RPMI7951 (cell line): ENCODE measurements at places on chromosomes 5 and 9. TPM values are rescaled to one million over a fixed set of nuclear protein-coding genes. Genes with fewer than 3 reads are reported as not detected.

DNA sequence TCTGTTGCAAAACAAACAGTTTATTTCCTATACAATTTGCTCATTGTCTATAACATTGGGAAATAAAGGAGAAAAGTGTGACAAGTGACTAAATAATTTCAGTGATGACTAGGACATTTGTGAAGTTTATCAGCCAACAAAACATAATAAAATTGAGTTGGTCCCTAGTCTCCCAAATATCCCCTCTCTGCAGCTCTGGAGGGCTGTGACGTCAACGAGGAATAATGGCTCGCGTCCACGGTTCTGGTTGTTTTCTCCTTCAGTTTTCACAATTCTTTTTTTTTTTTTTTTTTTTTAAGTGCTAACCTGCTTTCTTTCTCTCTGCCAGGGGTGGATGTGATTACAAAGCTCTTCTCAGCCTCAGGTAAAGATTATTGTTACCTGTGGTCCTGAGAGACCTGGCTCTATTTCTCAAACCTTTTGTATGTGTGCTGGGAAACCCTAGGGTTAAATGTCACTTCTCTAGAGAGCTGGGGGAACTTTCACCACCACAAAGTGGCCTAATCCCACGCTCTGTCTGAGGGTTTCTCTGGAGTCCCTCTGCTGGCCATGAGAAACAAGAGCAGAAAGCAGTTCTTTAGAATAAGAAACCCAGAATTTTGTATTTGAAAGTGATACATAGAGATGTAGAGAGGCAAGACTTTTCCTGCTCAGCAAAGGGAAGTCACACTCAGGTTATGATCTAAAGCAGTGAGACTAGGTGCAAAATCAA is 36.2 kb upstream of the ANKRD55 start:
- peak; percentile 55 for DNase-seq

DNA sequence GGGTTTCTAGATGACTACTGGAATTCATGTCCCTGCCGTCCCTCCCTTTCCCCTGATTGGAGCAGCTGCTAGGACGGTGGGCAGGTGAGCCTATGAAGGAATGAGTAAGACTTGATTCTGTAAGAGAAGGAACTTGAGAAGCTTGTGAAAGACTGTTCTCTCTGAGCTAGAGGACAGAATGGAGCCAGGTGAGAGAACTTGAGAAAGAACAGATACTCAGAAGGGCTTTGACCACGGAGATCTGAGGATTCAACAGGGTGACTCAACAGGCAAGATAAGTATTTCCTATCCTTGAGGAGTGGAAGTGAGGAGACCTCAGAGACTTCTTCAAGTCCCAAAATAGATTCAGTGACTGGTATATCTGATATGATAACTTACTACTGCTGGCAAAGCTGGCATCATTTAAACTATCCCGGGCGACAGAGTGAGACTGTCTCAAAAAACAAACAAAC is 41.9 kb downstream of the HSDL2 start:
- no peak for DNase-seq

GRCh38 chr9:75175395-75175794 is 87.1 kb downstream of the OSTF1 start:
- DNase-seq, result no peak

The DRD1 gene
- not detected in 2 replicates for total RNA-seq

The ARL14EPL gene
- total RNA-seq, result 0.20 TPM in 1 of 2 replicates, not detected in the other

DNA sequence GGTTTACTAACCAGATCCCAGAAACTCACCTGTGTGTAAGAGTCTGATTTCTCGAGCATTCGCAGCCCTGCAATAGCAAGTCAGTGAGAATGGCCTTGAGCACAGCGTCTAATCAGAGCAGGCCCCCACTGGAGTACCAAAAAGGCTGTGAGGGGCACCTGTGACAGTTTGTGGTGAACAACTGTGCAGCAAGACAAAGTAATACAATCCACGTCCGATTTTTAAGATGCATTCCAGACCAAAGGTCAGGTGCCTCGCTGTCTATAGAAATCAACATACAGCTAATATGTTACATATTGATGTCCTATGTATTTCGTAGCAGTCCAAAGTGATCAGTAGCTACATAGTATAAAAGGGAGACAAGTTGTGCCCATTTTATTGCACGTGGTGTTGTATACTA is 55.7 kb upstream of the BOD1 start:
- no peak for DNase-seq

DNA sequence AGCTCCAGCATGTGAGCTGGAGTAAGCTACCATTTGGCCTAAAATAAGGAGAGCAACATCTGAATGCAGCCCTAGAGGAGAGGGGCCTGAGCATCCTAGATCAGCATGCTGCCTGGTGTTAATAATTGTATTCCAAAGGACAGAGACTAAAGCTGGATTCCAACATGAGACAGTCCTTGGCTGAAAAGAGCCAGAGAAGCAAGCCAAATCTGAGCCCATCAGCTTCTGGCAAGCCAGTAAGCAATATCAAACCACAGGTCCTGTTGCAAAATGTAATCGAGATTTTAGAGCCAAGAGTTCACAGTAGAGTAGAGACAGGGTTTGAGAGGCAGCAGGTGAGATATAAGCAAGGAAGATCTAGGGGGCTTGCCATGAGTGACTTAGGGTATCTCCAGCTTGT is 42.3 kb upstream of the DMAC1 start:
- no peak for DNase-seq

DNA sequence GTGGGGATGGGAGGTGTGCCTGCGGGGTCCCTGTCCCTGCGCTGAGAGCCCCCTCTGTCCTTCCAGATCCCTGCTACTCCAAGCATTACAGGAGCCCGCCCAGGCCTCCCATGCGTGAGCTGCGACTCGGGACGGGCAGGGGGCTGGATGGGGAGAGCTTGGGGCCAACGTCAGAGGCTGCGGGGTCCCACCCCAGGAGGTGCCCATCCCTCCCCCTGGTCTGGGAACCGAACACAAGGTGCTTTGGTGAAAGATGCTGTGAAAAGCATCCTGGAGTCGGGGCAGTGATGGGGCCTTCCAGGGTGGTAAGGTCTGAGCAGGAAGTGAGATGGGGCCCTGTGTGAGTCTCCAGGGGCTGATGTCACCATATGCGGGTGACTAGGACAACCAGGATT is 2.7 kb downstream of the LCN9 start:
- no peak for DNase-seq

The PCDHA1 gene
- under 0.01 TPM in 1 of 2 replicates, not detected in the other for total RNA-seq
